ENCODE measurements at places on chromosomes 13 and 19. TPM values are rescaled to one million over a fixed set of nuclear protein-coding genes. Genes with fewer than 3 reads are reported as not detected.

GIPR gene
- total RNA-seq, result 11.6 TPM

MTUS2 gene
- total RNA-seq, result 1.2 TPM

ATP4A gene
- total RNA-seq, result not detected

ZNF763 gene
- total RNA-seq, result 3.6 TPM

FAM124A gene
- 49.7 TPM for total RNA-seq

KLF1 gene
- total RNA-seq, result 1.0 TPM

ZNF723 gene
- not detected for total RNA-seq

COL4A1 gene
- total RNA-seq, result 688 TPM

DACH1 gene
- 1.2 TPM for total RNA-seq

MEX3D gene
- 103 TPM for total RNA-seq

CEACAM1 gene
- total RNA-seq, result 1.4 TPM

DMRTC2 gene
- not detected for total RNA-seq

AZU1 gene
- 2.0 TPM for total RNA-seq

NOTCH3 gene
- total RNA-seq, result 171 TPM

PPAN gene
- 54.0 TPM for total RNA-seq

KLK14 gene
- total RNA-seq, result 0.71 TPM

TMEM86B gene
- total RNA-seq, result 3.3 TPM

SLAIN1 gene
- total RNA-seq, result 28.7 TPM

TGFBR3L gene
- total RNA-seq, result 1.5 TPM

ZNF433 gene
- 3.3 TPM for total RNA-seq

IZUMO2 gene
- total RNA-seq, result 0.79 TPM

ELF1 gene
- 50.9 TPM for total RNA-seq

ATCAY gene
- total RNA-seq, result 2.9 TPM

CNFN gene
- 5.0 TPM for total RNA-seq

Measured in endodermal cell (in vitro differentiated cells).